ENCODE measurements at places on chromosomes 11 and 22.

DNA sequence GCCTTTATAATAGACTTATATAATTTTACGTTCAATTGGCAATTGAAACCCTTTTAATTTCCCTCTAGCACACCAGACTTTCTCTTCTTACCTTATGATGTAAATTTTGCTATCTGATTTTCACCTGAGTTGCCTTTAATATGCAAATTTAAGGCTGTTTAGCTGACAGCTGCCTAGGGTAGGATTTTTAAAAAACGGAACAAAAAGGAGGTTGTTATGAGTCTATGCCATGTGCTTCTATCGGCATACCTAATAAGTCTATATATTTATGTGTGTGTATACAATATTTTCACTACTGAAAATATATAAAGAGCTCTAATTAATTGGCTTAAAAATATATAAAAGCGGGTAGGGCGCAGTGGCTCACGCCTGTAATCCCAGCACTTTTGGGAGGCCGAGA is 11.8 kb upstream of the SELENOH start:
- DNase-seq, result no peak

GRCh38 chr11:115357066-115357465 is 147.1 kb downstream of the CADM1 start:
- DNase-seq, result no peak

- DNase-seq, result peak; percentile 40
Measured at GRCh38 chr11:116930177-116930576, 92.8 kb upstream of the APOA1 start.

GRCh38 chr22:36860821-36861659 is at the start of gene NCF4:
NCF4 (plus strand) TSS chr22:36861006; CDS start chr22:36861172, 166 bp downstream.
- DNase-seq, result no peak

DNA sequence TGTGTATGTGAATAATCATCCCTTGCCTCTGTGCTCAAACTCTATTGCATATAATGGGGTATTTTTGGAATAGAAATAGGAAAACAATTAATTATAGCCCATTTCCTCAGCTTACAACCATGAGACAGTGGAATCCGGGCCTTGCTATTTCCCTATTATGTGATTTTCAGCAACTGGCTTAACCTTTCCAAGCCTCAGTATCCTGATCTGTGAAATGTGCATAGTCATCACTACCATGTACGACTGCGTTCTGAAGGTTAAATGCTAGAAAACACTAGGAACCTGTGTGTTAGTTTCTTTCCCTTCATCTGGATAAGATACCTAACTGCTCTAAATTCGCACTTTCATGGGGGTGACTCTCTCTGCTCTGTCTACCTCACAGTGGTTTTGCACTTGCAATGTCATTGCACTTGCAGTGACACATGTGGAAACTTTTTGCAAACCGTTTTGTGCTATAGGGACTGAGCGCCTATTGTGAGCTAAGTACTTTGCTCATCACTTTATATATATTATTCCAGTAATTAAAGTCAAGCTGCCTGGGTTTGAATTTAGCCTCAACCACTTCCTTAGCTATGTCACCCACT is 48.3 kb downstream of the IRAG1 start:
- DNase-seq, result no peak

- no peak for DNase-seq
Measured at GRCh38 chr11:14520747-14521151, 563 bp upstream of the PSMA1 start.

DNA sequence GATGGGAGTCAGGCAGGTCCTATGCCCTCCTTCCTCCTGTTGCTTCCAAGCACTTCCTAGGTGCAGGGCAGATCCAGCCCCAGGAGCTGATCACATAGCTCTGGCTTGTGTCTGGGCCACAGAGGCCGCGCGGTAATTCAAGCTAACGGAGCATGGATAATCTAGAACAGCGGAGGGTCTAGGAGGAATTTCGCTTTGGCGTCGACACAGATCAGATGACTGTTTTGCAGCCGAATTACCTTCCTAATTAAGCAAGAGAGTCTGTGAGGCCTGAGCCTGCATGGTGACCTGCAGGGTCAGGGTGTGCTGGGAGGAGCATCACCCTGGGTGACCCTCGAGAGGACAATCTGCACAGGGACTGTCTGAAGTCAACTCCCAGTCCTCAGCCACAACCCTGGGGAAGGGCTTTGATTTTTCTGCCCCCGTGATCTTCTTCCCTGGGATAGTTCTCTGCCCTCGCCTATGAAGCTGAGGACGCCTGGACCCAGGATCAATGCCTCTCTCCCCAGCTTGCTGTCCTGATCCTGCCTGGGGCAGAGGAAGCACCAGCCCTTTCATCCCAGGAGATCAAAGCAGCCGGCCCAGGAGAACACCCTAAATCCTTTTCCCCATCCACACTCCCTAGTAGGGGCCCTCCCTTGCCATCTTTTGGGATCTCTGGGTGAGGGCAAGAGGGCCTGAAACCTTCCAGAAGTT is 11.0 kb downstream of the NECTIN1 start:
- DNase-seq, result no peak

GRCh38 chr11:62922653-62923431 is 1.7 kb upstream of the CHRM1 start:
- no peak for DNase-seq

DNA sequence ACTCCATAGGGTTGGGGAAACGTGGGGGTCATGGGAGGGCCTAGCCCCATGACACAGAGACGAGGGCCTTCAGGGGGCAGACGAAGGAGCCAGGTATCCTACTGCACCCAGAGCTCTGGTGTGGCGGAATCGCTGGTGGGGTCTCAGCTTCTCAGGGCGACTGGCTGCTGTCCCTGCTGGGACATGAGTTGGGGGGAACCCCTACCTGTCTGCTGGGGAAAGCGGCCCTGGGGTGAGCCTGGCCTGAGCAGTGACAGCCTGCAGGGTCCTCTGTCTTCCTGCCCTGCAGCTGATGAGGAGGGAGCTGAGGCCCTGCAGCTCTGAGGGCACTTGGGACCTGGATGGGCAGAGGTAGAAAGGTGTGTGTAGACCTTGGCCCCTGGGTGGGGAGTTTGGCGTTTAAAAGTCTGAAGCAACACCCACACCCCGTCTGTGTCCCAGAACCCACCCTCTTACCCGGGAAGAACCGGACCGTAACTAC is 33.6 kb upstream of the GRAMD4 start:
- no peak for DNase-seq

DNA sequence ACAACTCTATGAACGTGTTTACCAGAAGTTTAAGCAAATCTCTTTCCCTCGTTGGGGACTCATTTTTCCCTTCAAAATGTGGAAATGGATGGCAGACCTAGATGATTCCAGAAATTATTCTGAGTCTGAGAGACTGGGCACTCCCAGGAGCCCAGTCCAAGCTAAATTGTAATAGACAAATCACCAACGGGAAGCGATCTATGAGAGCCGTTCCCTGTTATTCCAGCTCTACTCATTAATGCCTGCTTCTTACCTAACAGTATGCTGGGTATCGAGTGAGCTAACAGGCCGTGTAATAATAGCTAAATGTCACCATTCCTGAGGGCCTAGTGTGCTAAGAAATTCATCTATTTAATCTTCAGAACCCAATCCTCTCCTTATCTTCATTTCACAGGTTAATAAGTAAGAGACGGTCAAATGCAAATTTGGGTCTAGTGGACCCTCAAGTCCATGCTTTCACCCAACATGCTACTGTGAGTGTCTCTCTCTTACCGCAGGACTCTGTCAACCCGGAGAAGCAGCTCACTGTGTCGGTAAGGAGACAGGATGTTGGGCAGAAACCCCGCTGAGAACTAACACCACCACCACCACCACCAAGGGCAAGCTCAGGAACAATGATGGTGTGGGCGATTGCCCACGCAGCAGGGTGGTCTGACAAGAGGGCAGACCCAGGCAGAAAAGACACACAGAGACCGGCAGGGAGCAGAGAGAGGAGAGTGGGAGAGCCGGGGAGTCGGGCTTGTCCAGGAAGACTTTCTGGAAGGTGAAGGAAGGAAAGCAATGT is 57.1 kb upstream of the TIMP3 start:
- no peak for DNase-seq

DNA sequence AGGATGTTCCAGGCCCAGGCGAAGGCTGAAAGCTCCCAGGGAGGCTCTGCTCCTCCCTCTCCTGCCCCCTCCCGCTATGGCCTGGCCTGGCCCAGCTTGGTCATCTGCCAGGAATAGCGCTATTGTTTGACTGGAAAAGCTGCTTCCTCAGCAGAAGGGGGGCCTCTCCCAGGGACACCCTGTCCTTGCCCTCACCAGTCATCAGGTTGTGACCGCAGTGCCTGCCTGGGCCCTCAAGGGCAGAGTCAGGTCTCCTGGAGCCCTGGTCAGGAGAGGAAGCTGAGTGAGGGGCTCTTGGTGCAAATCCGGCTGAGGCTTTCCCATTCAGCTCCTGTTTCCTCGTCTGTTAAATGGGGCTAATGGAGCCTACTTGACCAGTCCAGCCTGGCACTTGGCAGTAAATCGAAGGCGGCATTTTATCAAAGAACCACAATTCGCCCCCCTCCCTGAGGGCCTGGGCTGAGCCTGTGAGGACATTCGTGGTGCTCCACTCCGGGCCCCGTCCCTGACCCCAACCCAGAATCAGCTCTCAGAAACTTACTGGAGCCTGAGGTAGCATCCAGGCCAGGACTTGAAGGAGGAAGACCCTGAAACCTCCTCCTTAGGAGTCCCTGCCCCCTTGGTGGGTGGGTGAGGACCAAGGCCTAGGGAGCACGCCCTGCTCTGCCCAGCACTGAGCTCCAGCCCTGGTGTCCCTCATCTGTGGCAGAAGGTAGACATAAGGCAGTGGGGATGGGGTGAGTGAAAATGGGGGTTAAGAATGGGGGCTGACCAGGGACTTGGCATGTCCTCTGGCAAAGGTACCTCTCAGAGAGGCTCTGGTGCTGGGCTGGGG is 2.0 kb upstream of the CASTOR1 start:
- DNase-seq, result peak; percentile 28

DNA sequence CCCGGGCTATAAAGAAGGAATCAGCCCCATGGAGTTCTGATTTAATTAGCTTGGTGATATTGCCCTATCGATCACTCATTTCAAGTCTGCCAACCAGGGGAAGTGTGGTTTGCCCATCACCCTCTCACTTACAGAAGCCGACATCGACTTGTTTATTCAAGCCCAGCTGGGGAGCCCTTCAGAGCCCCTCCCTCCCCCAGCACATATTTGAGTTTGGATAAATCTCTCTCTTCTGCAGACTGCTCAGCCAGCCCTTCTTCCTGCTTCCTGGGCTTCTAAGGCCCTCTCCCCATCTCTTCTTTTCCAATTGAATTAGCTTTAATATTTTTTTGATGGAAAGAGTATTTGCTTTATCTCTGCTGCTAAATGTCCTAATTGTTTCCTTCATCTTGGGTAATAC is 299.0 kb downstream of the MIAT start:
- DNase-seq, result no peak

DNA sequence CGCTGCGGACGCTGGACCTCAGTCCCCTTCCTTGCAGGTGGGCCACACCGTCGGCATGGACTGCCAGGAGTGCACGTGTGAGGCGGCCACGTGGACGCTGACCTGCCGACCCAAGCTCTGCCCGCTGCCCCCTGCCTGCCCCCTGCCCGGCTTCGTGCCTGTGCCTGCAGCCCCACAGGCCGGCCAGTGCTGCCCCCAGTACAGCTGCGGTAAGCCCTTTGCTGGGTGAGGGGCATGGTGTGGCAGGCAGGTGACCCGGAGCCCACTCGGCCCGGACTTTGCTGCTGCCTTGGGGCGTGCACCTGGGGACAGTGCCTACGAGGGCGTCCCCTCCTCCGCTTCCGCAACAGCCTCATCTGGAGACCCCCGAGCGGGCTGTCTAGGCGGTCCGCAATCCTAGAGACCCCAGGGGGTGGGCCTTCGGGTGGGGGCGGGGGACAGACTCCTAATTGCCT is 25.4 kb upstream of the MUC5B start:
- no peak for DNase-seq

DNA sequence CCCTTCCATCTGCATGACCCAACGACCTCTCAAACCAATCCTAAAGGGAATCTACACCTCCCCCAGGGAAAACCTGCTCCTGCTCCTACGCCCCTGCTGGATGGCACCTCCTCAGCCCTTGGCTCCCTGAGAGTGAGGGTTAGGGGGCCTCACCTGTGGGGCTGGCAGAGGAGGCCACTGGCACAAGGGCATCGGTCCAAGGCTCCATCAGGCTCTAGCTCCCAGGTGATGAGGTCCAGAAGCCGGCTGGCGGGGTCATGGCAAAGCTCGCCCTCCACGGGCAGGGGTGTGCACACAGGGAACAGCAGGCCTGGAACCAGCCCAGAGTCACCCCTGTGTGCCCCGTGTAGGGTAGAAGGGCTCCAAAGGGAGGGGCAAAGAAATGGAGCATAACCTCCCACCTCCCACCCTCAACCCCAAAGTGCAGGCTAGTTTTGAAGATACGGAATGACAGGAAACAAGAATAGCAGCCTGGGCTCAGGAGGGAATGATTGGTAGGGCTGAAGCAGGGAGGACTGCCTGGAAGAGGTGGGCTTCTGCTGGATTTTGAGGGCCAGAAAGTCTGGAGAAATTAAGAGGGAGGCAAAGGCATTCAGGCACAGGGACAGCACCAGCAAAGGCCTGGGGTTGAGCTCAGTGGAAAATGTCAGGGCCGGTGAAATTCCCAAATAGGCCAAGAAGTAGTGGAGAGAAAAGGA is 42.6 kb downstream of the DKK3 start:
- DNase-seq, result no peak

GRCh38 chr22:50613291-50613981 is 12.8 kb downstream of the MAPK8IP2 start:
- DNase-seq, result no peak

GRCh38 chr11:66278363-66279091 is 552 bp downstream of the CNIH2 start:
- DNase-seq, result no peak

GRCh38 chr22:38981005-38981991 is 849 bp upstream of the APOBEC3B start:
- peak; percentile 31 for DNase-seq

DNA sequence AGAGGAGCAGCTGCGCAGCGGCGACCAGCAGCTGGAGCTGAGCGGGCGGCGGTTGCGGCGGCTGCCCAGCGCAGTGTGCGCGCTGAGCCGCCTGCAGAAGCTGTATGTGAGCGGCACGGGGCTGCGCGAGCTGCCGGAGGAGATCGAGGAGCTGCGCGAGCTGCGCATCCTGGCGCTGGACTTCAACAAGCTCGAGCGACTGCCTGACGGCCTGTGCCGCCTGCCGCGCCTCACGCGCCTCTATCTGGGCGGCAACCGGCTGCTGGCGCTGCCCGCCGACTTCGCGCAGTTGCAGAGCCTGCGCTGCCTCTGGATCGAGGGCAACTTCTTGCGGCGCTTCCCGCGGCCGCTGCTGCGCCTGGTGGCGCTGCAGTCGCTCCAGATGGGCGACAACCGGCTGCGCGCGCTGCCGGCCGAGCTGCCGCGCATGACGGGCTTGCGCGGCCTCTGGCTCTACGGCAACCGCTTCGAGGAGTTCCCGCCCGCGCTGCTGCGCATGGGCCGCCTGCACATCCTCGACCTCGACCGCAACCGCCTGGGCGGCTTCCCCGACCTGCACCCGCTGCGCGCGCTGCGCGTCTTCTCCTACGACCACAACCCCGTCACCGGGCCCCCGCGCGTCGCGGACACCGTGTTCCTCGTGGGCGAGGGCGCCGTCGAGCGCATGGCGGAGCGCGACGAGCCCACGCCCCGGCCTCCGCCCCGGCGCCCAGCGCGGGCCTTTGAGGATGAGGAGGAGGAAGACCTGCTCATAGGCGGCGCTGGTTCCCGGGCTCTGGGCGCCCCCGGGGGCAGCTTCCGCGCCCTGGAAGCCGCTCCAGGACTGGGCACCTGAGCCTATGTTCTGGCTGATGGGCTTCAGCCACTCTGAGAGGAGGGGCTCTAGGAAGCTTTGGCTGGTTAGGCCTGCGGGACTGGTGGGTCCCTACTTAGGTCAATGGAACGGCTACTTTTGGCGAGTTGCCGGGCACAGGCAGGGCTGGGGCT is 787 bp downstream of the LRRC10B start:
- DNase-seq, result peak; percentile 69
